Mesothelial cell of epicardium (in vitro differentiated cells): ENCODE measurements at places on chromosomes 4 and X. TPM values are rescaled to one million over a fixed set of nuclear protein-coding genes. Genes with fewer than 3 reads are reported as not detected.

Gene GPR50
- total RNA-seq: 0.25 to 0.65 TPM (median 0.64 TPM) in 3 replicates

DNA sequence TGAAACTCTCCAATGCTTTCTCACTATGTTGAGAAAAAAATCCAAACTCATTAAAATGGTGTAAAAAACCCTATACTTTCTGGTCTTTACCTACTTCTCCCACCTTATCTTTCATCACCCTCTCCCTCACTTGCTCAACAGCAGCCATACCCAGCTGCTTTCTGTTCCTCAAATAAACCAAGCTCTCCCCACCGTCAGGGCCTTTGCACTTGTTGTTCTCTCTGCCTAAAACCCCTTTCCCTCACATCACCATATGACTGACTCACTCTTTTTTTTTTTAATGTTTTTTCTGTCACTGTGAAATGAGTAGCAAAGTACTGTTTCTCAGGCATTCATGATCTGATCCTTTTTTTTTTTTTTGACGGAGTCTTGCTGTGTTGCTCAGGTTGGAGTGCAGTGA lies 122.3 kb upstream of the TMEM164 start:
- DNase-seq: no peak

Gene TMEM192
- total RNA-seq: 12.2 to 15.4 TPM (median 13.9 TPM) in 3 replicates

DNA sequence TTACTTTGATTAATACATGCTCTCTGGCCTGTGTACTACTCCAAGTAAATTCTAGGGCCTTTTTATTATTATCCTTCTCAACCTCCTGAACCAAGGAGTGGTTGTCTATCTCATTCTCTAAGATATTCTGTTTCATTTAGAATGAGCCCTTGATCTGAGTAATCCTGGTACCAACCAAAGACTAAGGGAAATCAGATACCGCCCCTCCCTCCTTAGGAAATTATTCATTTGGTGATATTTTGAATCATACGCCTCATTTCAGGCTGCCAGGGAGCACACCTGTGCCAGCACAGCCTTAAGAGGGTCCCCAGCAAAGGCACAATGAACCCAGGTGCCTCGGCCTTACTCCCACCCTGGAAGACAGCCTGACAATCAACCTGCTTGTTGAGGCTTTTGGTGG lies 73.2 kb upstream of the STARD8 start:
- no peak for DNase-seq

DNA sequence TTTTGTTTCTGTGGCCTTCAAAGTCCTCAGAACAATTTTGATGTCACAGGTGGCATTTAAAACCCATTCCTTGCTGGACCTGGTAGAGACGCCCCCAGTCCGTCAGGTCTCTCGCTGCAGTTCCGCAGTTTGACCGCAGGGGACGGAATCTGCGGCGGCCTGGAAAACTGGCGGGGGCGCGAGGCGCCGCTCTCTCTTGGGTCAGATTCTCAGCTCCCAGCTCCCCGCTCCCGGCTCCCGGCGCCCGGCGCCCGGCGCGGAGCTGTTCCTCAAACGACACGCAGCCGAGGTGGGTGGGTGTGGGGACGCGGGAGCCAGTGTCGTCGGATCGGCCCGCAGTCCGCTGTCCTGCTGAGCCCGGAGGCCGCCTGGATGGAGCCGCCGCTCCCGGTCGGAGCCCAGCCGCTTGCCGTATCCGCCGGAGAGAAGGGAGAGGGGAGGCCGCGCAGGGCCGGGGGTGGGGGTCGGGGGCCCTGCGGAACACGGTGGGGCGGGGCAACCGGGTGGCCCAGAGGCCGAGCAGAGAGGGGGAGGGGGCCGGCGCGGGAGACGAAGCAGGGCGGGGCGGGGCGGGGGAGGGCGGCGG lies at the start of gene OCRL:
OCRL (plus strand) TSS at position 192 of the 586 bp plus-strand sequence; CDS start at position 373, 181 bp downstream.
- peak; percentile 90 for DNase-seq

DNA sequence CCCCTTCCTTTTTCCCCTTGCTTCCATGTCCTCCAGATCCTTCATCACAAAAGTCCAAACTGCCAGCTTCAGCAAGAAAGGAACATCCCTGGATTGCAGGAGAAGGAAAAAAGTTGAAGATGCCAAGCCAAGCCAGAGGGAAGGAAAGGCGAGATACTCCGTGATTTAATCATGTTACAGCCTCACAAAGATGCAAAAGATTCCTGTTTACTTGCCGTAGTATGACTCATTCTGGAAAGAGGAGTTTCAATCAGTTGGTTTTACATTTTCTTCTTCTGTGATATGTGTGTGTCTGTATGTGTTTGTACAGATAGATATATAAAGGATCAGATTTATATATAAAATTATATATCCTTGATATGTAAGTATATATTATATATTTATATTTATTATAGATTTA lies 69.3 kb downstream of the BTC start:
- no peak for DNase-seq

GRCh38 chr4:57053508-57053907 lies 56.7 kb downstream of the IGFBP7 start:
- no peak for DNase-seq

DNA sequence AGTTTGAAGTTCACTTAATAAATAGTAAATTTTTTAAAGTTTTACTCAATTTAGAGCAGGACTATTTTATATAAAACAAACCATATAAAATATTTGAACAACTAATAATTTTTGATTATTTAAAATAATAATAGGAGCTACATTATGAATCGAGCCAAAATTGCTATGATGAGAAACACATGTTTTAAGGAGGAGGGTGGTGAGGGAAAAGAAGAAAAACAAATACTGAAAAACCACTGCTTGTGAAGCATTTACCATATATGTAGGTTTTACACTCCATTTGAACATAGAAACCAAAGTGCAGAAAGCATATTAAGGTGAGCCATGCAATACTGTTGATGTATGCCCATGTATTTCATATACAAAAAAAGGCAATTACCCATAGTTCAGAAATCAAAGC lies 448.9 kb downstream of the FSTL5 start:
- no peak for DNase-seq

GRCh38 chr4:65865489-65865888 lies 195.2 kb upstream of the EPHA5 start:
- no peak for DNase-seq

Gene PPARGC1A
- total RNA-seq: 3.1 to 3.7 TPM (median 3.4 TPM) in 3 replicates

Gene RNF150
- 38.5 to 40.7 TPM (median 40.1 TPM) in 3 replicates for total RNA-seq

DNA sequence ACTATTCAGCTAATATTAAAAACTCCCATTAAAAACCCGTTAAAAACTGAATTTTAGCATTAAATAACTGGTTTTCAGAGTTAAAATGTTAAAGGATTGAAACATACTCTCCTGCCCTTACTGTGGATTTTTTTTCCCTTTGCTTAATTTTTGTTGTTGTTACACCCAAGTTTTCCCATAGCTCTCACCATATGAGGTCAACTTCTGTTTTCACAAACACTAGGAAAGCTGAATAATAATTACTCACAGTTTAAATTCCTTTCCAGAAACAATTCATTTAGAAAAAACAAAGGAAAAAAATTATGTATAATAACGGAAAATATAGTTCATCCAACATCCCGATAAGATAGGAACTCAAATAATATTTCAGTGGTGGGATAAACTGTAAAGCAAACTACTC lies 129.0 kb downstream of the PPP3CA start:
- no peak for DNase-seq

Gene MAGEH1
- 35.9 to 40.2 TPM (median 40.1 TPM) in 3 replicates for total RNA-seq

Gene GABRG1
- total RNA-seq: 0.18 to 0.22 TPM (median 0.20 TPM) in 3 replicates

DNA sequence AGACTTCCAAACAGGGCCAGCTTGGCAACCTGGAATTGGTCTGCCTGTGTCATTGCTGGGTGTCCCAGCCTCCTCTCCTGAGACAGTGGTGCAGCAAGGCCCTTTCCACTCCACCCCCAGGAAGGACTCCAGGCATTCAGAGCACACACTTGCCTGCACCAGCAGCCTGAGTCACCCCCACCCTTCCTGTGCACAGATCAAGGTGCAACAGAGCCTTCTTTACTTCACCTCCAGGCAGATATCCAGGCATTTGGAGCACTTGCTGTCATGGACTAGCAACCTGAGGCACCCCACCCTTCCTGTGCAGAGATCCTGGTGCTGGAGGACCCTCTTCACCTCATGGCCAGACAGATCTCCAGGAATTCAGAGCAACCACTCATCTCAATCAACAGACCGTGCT lies 135.8 kb downstream of the GASK1B start:
- no peak for DNase-seq

Gene EDA
- 8.4 to 9.2 TPM (median 8.9 TPM) in 3 replicates for total RNA-seq

Gene FSTL5
- total RNA-seq: 0.04 to 0.16 TPM (median 0.09 TPM) in 3 replicates

Gene IL15
- 0.80 to 1.1 TPM (median 0.82 TPM) in 3 replicates for total RNA-seq

Gene NDNF
- total RNA-seq: 8.6 to 10.1 TPM (median 9.9 TPM) in 3 replicates

DNA sequence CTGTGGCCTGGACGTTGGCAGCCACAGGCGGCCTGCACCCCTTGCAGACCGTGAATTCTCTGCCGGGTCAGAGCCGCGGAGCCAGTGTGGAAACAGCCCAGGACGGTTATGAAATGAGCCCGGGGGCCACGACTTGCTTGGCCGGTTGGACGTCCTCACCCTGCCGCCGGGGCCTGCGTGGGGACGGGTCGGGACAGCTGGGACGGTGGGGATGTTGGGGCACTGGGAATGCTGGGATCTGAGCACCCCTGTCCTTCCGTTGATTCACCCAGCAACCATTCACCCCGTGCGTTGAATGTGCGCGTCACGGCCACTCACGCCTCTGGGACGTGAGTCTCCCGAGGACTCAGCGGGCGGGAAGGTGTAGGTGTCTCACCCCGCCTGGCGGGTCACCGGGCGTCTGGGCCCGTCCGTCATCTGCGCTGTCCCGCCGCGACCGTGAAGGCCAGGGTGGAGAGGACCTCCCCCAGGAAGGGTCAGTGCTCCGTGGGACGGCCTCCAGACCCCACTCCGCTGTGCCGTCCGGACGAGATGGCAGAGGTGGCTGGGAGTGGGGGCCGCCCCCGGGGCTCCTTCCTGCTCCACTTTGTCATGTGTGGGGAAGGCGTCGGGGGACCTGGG lies 4.5 kb upstream of the PLCXD1 start:
- DNase-seq: peak; percentile 23
